ENCODE measurements at places on chromosomes 2 and 18.

GRCh38 chr2:134715932-134716643 is 2.7 kb downstream of the TMEM163 start:
- no peak for DNase-seq

DNA sequence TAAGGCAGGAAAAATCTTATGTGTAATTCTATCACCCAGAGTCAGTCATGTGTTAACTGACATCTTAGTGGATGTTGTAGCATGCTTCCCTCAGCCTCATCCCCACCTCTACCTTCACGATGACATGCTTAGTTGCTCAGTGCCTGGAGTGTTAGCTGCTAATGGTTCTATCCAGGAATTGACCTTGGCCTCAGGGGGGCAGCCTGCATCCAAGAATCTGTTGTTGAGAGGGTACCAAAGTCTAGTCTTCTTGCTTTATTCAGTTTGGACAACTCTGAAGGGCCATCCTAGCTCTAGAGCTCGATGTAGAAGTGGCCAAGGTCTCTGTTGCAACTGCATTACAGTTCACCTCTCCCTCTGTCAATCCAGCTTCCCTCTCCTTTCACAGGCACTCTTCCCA is 61.2 kb downstream of the ACYP2 start:
- DNase-seq, result peak; percentile 43

- no peak for DNase-seq
These were observed 52.2 kb upstream of the TSPYL6 start for GRCh38 chr2:54308186-54308585.

DNA sequence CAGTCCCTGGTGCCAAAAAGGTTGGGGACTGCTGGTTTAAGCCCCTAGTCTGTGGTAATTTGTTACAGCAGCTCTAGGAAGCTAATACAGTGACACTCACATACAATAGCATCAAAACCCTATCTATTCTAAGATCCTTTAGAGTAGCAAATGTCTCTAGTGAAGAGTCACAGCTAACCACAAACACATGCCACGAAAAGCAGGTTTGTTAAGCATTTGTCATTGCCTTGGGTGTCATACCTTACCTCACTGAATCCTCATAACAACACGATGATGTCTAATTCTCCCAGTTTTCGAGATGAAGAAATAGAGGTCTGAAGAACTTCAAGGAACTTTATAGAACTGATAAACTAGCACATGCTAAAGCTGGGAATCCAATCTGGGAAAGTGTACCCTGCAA is 29.6 kb upstream of the RNF152 start:
- no peak for DNase-seq

GRCh38 chr2:64681479-64681967 is 27.8 kb upstream of the SERTAD2 start:
- DNase-seq, result no peak

- DNase-seq, result no peak
These were observed 97.7 kb downstream of the XRCC5 start for GRCh38 chr2:216206821-216207220.

- DNase-seq, result no peak
These were observed 34.6 kb upstream of the POTEC start for GRCh38 chr18:14577971-14578370.

GRCh38 chr2:166765141-166765540 is 123.1 kb upstream of the XIRP2 start:
- no peak for DNase-seq

DNA sequence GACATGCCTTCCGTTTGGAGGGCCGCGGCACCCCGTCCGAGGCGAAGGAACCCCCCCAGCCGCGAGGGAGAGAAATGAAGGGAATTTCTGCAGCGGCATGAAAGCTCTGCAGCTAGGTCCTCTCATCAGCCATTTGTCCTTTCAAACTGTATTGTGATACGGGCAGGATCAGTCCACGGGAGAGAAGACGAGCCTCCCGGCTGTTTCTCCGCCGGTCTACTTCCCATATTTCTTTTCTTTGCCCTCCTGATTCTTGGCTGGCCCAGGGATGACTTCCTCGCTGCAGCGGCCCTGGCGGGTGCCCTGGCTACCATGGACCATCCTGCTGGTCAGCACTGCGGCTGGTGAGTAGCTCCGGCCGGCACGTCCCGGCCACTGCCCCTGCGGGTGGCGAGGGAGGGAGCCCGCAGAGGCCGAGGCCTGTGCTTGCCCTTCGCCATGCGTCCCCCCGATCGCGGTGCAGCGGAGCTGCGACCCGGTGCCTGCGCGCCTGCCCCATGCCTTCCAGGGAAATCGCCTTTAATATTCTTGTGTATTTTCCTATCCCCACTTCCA is 1.2 kb downstream of the BMPR2 start:
- no peak for DNase-seq

- DNase-seq, result no peak
These were observed 84.5 kb downstream of the INHBB start for GRCh38 chr2:120430501-120430830.

DNA sequence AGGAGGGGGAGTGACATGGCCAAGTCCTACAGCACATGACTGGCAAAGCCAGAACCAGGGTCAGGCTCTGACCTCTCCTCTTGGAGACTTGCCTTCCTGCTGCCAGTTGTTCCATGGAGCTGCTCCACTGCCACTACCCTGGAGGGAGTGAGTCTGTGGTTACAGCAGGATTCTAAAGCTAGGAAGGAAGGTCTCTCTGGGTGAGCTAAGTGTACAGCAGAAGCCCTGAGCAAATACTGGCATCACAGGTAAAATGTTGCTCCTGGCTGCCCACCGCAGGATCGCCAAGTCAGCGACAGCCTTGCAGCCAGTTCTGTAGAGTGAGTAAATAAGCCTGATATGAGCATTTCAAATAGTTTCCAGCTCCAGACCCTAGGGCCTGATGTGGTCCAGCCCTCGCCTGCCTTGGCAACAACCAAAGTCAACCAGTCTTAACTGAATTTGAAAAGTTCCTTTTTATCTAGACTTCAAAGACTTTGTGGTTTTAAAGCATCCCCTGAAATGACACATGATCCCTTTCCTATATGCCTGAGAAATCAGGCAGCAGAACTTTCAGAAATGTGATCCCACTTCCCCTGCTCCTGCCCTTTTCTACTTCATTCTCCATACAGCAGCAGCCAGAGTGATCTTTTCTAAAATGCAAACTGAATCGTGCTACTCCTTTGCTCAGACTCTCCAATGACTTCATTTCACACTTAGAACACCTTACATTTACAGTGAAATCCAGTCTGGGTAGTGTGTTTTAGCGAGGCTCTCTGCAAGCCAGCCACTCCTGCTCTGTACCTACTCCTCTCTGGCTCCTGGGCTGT is 114.3 kb downstream of the MGAT5 start:
- DNase-seq, result no peak

DNA sequence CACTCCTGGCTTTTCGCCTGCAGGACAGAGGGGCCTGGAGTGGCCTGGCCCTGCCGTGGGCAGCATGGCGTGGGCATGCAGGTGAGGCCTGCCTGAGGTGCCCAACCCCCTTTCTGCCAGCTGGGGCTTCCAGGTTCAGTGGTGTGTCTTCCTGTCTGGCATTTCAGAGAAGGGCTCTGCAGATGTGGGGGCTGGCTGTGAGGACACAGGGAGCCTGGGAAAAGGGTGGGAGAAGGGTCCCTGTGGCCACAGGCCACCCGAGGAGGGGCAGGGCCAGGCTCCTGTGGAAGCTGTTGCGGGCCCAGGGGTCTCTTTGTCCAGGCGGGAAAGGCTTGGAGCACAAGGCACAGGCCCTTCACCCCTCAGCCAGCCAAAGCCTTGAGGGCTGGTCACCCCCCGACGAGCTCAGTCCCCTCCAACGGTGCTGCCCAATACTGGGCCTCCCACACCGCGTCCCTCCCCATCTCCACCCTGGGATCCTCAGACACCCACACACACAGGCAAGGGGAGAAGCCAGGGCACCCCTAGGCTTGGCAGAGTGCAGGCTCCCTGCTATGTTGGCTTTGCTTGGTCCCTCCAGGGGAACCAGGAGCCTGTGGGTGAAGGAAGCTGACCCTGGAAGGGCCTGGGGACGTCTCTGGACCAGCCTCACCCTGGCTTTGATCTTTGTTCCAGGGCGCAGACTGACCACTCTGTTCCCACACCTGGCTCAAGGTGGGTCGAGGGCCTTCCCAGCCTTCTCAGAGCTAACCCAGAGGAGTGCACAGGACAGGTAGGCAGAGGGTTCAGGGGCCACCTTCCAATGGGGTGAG is 3.7 kb upstream of the AQP12A start:
- DNase-seq, result no peak

DNA sequence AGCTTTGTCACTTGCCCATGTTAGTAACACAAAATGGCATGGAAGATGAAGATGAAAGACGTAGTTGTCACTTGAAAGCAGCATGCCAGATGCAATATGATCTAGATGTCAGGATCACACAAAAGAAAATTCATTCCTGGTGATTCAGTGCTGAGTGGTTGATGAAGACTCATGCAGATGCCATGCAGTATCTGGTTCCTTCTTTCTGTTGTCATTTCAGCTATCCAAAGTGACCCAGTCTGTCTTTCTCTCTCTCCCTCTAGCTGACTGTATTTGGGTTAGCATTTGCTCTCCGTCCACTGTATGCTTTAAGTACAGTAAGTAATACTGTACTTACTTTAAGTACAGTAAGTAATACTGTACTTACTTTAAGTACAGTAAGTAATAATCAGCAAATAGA is 50.4 kb downstream of the TTN start:
- no peak for DNase-seq

GRCh38 chr18:74420481-74420880 is 36.6 kb downstream of the DIPK1C start:
- DNase-seq, result no peak

GRCh38 chr2:72548081-72548764 is 277.6 kb downstream of the EXOC6B start:
- DNase-seq, result no peak

- no peak for DNase-seq
These were observed 97.3 kb downstream of the RTP5 start for GRCh38 chr2:241966647-241967466.

DNA sequence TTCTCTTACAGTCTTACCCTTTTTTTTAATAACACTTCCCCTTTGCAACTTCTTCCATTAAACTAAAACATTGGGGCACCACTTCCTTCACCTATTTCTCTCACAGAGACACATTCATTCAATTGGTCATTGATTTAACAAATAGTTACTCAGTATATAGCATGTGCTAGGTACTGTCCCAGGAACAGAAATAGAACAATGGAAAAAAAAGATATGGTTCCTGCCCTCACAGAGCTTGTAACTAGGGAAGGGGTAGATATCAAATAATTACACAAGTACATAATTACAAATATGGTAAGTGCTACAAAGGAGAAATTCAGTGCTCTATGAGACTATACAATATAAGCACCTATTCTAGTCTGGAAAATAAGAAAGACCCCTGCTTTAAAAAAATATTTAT is 165.5 kb upstream of the RBBP8 start:
- no peak for DNase-seq

DNA sequence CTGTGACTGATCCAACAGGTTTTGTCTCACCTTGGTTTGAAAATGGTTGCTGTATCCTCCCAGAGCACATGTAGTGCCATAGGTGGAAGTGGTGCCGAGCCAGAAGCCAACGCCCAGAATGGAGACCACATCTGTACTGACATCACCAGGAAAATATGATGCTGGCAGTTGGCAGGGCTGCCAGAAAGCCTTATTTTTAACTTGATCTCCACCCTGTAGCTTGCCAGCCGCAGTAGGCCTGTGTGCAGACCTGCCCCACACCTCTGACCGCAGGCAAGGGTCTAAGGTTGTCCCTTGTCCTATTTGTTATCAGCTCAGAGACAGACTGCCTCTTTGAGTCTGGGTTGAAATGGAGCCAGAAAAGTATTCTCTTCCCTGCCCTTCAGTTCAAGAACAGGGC is 123.5 kb upstream of the EML6 start:
- no peak for DNase-seq

DNA sequence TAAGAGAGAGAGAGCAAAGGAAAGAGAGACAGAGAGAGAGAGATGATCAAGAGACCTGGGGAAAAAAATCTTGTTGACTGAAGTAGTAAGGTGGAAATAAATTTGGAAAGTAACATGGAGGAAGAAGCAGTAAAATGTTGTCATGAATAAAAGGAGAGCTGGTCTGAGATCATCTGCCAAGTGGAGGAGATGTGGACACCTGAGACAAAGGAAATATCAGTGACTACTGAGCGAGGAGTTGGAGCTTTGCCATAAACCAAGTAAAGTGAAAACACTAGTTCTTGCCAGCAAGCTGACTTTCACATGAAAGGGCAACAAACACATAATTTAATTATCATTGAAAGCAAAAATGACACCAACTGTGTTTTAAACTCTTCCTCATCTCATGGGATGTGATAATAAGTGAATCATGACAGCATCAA is 49.0 kb upstream of the DSG1 start:
- no peak for DNase-seq

- DNase-seq, result no peak
These were observed 83.3 kb downstream of the RTP5 start for GRCh38 chr2:241952816-241953215.

DNA sequence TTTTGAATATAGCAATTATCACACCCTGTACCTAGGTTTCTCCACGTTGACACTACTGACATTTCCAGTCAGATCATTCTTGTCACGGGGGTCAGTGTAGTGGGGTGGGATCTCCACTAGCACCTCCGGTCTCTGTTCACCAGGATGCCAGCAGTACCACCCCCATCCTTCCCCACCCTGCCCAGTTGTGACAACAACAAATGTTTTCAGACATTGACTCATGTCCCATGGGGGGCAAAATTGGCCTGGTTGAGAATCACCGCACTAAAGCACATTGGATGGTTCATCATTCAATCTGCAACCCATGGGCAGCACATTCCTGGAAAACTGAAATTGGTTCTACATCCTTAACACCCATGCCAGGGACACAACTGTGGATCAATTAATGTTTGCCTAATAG is 32.3 kb downstream of the FEZ2 start:
- DNase-seq, result no peak

DNA sequence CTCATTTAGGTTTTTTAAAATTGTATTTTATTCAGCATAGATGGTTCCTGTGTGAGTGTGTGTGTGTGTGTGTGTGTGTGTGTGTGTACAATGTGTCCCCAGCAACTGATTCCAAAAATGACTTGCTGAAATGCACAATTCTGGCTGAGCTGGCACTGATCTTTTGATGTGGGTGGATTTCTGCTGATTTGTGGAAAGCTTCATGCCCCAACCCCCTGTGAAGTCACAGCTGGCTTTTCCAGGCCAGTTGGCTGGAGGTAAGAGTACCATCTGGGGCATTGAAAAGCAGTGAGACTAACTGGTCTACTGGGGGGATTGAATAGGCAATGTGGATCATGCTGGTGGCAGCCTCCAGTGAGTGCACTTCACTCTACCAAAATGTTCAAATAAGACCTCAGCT is 187.2 kb downstream of the LRRTM1 start:
- no peak for DNase-seq

- no peak for DNase-seq
These were observed 306.6 kb upstream of the CYRIA start for GRCh38 chr2:16972276-16972675.

- no peak for DNase-seq
These were observed 282.8 kb downstream of the NBAS start for GRCh38 chr2:15278296-15278695.

DNA sequence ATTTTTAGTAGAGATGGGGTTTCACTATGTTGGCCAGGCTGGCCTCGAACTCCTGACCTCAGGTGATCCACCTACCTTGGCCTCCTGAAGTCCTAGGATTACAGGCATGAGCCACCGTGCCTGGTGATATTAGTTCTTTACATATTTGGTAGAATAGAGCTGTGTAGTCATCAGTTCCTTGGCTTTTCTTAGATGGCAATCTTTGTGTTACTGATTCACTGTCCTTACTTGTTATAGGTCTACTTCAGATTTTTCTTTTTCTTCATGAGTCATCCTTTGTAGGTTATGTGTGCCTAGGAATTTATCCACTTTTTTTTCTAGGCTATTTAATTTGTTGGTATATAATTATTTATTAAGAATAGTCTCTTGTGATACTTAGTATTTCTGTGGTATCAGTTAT is 30.3 kb upstream of the ZSWIM2 start:
- DNase-seq, result no peak

Measured in SHP77 treated with DMSO at 0.1 percent for 48 hours (cell line).